ENCODE measurements at places on chromosomes 11 and 22.
A peak's percentile ranks its signal among the peaks of the same experiment; 100 is the strongest.

GRCh38 chr11:111960916-111961315 lies 23.8 kb downstream of the DIXDC1 start:
- no peak for DNase-seq

DNA sequence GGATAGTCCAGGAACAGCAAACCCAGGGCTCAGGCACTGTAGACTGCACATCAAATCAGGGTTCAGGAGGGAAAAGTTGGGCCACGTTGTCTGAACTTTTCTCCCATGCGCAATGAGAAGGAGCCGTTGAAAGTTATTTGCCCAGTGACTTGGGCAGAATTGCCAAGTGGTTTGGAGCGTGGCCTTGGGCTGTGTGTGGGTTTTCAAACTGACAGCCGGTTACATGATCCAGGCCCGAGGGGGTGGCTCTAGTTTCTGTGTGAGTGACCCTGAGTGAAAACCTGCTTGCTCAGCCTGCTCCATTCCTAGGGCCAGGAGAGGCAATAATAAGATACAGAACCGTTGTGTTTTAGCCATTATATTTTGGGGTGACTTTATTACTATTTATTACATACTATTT lies 20.3 kb downstream of the MB start:
- no peak for DNase-seq

GRCh38 chr11:64489831-64490441 lies 101.1 kb upstream of the SLC22A12 start:
- peak; percentile 75 for DNase-seq

DNA sequence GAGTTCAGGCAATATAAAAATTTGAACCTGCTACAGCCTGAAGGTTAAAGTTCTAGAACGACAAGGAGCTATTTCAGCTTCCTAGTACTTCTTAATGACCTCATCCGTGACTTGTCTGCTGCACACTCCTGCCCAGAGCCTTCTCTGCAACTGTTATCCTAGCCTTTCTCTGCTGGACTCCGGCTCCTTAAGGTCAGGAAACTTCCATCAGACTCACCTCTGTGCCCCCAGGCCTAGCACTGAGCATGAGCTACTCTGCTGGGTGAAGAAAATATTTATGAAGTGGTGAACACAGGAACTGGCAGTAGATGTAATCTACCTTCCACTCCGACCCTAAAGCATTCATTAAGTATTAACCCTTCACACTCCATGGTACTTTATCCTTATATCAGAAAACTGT lies 18.4 kb downstream of the CSNK2A3 start:
- DNase-seq, result no peak

DNA sequence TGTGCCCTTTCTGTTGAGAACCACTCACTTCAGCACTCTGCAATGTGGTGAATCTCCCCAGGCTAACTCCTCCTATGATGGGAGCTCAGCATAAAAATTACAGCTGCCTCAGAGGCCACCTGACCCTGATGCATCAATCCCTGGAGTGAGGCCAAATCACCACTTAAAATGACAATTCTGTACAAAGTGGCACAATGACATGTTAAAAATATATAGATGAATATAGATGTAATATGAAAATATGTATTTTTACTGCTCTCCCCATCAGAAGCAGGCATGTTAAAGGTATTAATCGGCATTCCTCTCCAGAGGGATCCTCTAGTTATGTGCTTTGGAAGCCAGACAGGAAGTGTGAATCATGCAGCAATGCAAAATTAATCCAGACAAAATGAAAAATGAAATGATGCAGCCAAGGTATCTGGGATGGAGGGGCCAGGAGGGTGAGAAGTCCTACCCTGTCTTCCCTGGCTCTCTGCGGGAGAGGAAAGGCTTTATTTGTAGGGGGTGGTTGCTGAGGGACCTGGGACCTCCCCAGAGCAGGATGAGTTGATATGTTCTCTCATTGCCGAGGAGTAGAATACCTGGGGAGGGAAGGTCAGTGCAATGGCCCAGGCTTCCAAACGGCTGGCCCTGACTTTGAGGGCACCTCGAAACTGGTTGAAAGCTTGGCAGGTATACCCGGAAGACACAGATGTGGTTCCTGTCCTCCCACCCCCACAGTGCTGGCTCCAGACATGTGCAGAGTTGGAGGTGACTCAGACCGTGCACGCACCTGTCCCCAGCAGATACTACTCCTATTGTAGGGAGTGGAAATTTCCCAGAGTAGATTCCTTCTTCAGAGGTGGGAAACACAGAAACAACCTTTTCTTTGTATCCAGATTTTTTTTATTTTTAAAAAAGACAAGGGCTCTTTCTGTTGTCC lies 347.9 kb upstream of the NCAM1 start:
- DNase-seq, result no peak

All from activated CD4-positive, alpha-beta T cell treated with anti-CD3 and anti-CD28 coated beads for 36 hours (primary cell).